ENCODE measurements at places on chromosomes 1 and 21.

DNA sequence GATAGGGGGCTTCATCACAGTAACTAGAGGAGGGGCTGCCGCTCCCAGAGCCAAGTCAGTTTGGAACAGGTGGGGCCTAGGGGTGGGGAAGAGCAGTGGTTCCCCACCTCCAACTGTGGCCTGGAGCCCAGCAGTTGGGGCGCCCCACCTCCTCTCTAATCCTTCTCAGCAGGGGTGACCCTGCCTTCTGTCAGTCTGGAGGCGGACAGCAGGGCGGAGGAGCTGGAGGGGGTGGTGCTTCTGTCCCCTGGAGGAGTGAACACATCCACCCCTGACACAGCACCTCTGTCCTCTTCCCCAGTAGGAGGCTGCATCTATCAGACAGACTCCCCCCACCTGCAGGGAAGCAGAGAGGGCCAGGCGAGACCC, 73.8 kb downstream of the MRPL37 start:
- no peak for DNase-seq

- DNase-seq, result no peak
These were observed 6.2 kb downstream of the ERO1B start for GRCh38 chr1:236275586-236275985.

DNA sequence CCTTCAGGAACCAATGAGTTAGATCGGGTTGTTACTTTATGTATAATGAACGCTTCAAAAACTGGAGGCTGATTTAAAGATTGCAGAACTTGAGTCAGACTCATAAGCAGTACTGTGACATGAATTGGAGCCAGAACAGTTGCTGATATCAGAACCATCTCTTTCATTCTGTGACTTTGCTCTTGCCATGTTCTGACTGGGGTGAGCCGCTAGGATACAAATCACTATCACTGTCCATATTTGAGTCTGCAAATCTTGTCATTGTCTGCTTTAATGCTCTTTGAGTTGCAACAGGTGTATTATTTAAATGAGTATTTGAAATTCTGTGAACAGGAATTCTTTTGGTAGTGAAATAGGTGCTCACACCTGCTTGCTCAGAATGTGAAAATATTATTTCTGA, 52.5 kb downstream of the LRIG2 start:
- DNase-seq, result no peak

GRCh38 chr1:89962024-89962741, 32.7 kb upstream of the ZNF326 start:
- no peak for DNase-seq

DNA sequence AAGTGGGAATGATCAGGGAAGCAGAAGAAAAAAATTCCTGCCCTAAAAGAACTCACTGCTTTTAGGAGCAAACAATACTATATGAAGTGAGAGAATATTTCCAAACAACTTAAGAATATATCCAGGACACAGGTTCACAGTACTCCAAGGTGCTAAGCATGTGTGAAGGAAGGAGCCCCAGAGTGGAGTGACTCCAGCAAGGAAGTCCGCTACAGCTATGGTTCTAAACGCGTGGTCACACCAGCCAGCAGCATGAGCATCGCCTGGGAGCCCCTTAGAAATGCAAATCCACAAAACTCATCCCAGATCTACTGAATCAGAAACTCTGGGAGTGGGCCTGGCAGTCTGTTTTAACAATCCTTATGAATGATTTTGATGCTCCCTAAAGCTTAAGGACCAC, 36.1 kb downstream of the GADD45A start:
- no peak for DNase-seq

- DNase-seq, result no peak
These were observed 111.3 kb upstream of the SLC44A3 start for GRCh38 chr1:94708811-94709210.

DNA sequence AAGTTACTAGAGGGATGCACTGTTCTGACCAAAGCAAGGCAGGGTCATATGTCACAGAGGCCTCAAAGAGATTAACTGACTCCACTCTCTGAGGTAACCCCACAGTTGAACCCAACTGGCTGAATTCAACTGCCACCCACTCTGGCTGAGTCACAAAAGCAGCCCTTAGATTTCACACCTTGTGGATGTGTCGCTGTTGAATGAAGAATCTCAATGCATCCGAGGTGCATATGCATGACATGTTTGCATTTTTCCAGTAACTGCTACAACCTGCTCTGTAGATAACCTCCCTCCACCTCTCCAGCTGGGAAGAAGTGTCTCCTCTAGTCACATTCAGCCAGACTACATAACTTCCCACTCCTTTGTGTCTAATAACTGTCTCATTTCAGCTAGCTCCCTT, 27.9 kb upstream of the KIF21B start:
- DNase-seq, result no peak

- no peak for DNase-seq
These were observed 59.3 kb downstream of the CENPF start for GRCh38 chr1:214662223-214662785.

DNA sequence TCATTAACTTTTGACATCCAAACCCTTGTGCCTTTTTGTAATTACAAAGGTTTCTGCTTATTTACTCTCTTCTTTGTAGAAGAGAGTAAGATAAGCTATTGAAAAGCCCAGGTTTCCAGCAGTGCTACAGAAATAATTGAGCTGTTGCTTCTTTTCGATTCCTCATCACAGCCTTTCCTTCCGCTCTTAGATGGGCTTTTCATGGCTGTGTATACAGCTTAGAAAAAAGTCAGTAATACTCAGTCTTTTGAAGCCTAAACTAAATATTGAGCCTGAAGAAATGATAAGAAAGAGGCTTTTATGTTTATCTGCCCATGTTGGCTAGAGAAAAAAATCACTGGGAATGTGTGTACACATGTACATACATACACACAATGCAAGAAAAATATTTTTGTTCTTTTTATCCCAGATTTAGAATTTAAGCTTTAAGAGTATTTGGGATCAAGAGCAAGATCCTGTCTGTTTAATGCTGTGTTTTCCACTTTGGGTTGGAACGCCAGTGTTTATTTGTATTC, 172.4 kb downstream of the VPS13D start:
- DNase-seq, result no peak

DNA sequence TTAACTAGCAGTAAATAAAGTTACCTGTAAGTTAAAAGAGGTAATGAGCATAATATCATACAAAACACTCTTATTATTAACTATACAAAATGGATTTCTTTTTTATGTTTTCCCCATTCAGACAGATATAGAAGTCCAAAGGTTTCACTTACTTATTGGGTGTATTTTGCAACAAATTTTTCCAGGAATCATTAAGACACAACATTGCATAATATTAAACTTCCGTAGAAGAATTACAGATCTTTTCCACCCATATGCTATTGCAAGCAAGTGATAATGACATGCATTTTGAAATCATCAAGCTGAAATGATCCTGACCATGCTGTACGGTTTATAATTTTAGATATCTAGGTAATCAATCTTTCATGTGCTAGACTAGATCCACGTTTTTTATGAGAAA, 957.0 kb downstream of the NCAM2 start:
- no peak for DNase-seq

- DNase-seq, result peak; percentile 28
These were observed 550 bp upstream of the SYT11 start for GRCh38 chr1:155858800-155859233.

GRCh38 chr1:15089258-15089992, 64.1 kb upstream of the TMEM51 start:
- no peak for DNase-seq

DNA sequence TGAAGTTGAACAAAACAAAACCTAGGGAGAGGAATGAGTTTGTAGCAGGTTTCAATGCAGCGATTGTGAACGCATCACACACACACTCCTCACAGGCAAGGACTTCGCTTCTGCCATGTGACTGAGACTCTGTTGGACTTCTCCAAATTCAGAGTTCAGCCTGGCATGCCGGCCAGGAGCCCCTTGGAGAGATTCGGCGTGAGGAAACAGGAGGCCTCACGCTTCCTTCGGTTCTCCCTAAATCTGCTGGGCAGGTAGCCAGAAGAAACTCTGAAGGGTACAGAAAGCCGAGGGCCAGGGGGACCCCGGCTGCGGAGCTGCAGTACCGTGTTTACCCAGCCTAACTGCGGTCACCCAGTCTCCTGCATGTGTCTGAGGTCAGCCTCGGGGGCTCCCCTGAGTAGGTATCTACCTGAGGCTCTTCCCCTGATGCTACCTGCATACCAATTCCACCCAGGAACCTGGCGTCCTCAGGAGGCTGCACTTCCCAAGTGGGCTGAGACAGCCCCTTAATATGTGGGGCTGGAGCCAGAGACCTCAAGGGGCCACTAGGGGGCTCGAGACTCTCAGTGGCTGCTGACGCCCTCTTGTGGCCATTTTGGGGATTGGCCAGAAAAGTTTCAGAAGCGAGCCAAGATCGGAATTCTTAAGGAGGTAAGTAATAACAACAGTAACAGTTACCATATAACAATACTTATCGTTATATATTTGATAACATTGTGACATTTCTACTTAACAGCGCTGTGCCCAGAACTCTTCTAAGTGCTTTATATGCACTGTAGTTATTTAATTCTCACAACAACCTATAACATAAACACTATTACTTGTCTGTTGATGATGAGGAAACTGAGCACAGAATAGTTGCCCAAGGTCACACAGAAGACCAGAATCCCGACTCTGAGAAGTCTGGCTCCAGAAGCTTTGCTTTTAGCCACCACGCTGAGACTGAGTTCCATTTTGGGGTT, 2.7 kb upstream of the ANXA9 start:
- DNase-seq, result peak; percentile 70

DNA sequence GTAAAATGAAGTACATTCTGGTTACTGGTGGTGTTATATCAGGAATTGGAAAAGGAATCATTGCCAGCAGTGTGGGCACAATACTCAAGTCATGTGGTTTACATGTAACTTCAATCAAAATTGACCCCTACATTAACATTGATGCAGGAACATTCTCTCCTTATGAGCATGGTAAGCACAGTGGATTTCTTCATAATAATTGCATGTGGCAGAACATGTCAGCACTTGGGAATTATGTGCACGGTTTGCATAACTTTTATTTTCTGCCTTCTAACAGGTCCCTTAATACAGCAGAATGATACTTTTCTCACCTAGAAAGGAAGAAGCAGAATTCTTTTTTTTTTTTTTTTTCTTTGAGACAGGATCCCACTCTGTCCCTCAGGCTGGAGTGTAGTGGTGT, 3.8 kb downstream of the CTPS1 start:
- DNase-seq, result no peak

GRCh38 chr1:181059435-181059834, 25.7 kb downstream of the MR1 start:
- DNase-seq, result no peak

DNA sequence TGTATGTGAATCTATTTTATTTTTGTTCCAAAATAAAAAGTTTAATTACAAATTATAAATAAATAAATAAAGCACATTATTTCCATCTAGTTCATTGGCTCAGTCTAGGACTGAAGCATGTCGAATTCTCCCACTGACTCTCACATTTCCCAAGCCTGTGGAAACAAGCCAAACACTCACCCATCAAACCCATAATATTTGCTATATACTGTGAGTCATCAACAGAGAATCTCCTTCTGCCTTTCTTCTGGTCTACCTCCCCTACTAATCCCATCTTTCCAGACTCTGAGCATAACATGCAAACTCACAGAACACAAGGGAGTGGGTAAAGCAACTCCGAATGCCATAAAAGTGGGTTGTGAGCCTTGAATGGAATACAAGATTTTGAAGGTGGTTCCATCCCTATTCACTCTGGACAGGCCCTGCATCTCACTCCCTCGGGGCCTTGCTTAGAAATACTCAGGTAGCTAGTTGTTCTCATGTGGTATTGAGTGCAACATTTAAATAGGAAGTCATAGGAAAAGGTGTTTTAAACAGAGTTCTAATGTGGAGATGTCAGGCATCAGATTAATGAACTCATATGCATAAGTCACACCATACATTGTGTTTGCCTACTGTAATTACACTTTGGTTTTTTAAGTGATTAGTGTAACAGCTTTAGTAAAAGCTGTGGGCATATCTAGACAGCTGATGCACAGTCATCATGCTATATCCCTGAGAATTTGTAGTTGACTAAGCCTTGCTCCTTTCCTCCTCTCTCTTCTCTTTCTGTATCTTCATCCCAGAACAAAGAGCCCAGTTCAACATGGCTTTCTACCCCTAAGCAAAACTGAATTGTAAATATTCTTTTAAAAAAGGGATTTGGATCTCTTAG, 47.0 kb downstream of the F5 start:
- DNase-seq, result no peak
